ENCODE measurements at places on chromosomes 12 and 14.
A peak's percentile ranks its signal among the peaks of the same experiment; 100 is the strongest.

DNA sequence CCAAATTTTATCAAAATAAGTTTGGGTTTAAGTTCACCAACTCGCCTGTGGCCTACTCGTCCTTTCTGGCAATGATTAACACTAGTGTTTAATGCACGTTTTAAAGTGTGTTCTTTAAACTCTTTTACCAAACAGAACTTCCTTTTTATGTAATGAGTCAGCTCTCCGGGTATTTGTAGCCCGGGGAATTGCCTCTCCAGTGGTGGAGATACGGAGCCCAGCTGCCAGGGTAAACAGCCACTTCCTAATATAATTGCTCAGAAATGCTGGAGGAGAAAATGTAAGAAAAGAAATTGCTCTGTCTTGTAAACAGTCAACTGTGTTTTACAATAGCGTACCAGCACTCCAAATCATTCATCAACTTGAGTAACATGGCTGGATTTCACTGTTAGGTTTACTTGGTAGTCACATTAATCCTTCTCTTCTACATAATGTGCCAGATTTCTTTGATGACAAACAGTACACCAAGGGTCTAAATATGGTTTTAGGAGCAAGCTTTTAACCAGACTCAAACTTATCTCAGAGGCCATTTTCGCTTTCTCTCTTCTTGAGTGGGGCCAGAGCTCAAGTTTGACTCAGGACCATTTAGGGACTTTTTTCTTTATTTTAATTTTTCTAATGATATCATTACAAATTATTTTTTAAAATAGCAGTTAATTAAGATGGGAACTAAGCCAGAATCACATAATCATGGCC, 101.2 kb upstream of the SLC38A2 start:
- DNase-seq = peak; percentile 90

- DNase-seq = no peak
Observed at GRCh38 chr12:133023566-133023965, 13.7 kb upstream of the ZNF84 start.

DNA sequence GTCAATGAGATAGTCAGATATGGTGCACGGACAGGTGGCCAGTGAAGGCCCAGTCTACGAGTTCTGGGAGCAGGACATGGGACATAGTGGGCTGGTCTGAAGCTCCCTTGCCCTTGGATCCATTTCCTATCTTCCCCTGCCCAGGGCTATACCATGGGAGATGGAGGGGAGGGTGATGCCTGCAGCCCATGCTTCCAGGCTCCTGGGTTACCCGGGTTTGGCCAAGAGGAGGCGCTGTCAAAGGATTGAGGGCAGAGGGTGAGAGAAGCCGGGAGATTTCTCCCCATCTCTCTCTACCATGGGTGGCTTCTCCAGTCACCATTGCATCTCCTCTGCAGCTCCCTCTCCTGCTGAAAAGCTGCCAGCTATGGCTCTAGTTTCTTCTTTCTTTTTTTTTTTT, 52.8 kb upstream of the LHX5 start:
- DNase-seq = no peak

- DNase-seq = no peak
Observed at GRCh38 chr14:30355431-30355913, 203.5 kb upstream of the G2E3 start.

DNA sequence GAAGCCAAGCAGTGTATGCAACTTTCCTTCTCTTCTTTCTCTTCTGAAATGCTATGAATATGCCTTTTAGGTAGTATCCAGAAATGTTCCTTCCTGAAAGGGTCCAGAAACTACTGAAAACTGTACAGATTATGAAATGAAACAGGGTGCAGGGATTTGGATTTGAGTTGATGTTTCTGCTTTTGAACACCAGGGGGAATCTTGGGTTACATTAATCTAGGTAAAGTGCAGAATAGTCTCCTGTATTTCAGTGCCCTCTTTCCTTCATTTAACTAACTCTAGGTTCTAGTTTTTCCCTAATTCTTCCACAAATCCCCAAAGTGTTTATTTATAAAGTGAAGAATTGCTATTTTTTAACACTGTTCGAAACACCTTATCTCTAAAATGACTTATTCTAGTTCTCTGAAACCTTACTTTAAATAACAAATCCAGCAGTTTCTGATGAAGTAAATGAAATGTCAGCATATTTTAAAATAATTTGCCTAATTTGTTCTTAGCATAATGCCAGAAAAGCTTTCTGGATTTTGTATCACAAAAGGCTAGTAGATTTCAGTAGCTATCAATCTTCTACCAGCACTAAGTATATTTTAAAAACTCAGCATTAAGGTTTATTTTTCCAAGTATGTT, 111.9 kb downstream of the LRRK2 start:
- DNase-seq = no peak

- no peak for DNase-seq
Observed at GRCh38 chr12:48982397-48983080, 4.4 kb downstream of the WNT1 start.

DNA sequence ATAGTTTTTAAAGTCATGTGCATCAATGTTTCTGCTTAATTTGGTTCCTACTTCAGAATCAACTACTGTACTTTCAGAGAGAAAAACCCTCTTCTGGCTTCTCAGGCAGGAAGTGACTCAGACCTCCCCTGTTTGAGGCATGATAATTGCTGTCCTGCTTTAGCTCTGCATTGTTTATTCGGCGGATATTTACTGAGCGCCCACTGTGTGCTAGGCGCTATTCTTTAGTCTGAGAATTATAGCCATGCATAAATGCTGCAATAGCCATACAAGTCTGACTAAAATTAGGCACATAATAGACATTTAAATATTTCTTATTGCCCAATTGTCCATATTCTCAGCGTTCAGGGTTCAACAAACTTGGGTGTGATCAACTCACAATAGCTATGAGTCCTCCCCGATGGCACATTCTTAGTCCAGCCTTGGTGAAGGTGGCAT, 6.1 kb upstream of the AMIGO2 start:
- peak; percentile 58 for DNase-seq

- DNase-seq = no peak
Observed at GRCh38 chr12:104852102-104852501, 106.0 kb downstream of the SLC41A2 start.

- DNase-seq = no peak
Observed at GRCh38 chr14:37167151-37168047, 5.0 kb downstream of the SLC25A21 start.

GRCh38 chr14:90785876-90786450, 30.3 kb downstream of the TTC7B start:
- no peak for DNase-seq

GRCh38 chr12:97801471-97802059, 339.0 kb downstream of the RMST start:
- no peak for DNase-seq

DNA sequence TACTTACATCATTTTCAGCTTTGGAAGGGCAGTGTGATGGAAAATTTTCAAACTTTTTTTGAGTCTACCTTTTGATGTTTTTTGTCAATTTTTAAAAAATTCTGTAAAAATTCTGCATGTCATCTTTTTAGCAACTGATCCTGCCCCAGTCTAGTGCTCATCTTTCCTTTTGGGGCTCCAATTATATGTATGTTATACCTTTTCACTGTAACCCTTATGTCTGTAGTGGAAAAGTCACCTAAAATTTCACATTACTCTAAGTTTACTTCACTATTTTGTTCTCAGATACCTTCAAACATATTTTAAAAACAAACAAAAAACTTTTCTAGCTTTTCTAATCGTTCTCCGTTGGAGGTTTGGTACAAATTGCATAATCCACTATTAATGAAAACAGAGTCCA, 32.5 kb upstream of the MYRFL start:
- DNase-seq = no peak

GRCh38 chr14:54730156-54730961, 163.4 kb downstream of the SAMD4A start:
- DNase-seq = no peak

- DNase-seq = no peak
Observed at GRCh38 chr14:73269729-73270531, 32.6 kb downstream of the PAPLN start.
